Heart right ventricle (tissue), 16 donors: ENCODE measurements at places on chromosomes 7 and 10. TPM values are rescaled to one million over a fixed set of nuclear protein-coding genes. Genes with fewer than 3 reads are reported as not detected.

- DNase-seq = no peak
These were observed 101.7 kb upstream of the SLC26A5 start for GRCh38 chr7:103547451-103548284.

DNA sequence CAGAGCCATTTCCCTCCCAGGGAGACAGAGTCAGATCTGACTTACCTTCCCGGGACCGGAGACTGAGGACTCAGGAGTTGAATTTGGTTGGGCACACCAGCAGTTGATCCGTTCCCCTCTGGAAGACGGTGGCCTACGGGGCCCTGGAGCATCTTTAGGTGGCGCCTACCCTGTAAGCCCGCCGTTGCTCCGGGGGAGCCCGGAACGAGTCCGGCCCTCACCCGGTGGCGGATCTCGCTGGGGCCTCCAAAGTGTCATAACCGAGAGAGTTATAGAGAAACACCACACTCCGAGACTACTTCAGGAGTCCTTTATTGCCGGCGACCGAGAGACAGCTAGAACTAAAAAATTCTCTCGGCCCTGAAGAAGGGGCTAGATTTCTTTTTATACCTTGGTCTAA, 182.8 kb upstream of the MBL2 start:
- no peak for DNase-seq

ADARB2 gene
- polyA plus RNA-seq = 0.29 TPM

NUTM2E gene
- 0.28 TPM for polyA plus RNA-seq

- no peak for DNase-seq
These were observed 227.4 kb upstream of the SP4 start for GRCh38 chr7:21200503-21200902.

GRCh38 chr10:55305285-55305684, 504.3 kb upstream of the PCDH15 start:
- no peak for DNase-seq

DNA sequence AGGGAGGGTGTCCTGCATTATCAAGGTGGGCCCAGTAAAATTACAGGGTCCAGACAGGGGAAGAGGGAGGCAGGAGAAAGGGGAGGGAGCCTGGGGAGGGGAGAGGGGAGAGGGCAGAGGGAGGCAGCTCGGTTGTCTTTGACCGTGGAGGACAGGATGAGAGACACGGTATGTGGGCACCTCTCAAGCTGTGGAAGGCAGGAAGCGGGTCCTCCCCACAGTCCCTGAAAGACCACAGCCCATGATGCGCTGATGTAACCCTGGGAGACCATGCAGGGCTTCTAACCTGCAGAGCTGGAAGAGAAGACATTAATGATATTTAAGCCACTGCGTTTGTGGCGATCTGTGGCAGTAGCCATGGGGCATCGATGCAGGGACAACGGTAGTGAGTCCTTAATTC, 27.2 kb upstream of the MNX1 start:
- DNase-seq = no peak

PODXL gene
- polyA plus RNA-seq = 34.4 TPM

DNA sequence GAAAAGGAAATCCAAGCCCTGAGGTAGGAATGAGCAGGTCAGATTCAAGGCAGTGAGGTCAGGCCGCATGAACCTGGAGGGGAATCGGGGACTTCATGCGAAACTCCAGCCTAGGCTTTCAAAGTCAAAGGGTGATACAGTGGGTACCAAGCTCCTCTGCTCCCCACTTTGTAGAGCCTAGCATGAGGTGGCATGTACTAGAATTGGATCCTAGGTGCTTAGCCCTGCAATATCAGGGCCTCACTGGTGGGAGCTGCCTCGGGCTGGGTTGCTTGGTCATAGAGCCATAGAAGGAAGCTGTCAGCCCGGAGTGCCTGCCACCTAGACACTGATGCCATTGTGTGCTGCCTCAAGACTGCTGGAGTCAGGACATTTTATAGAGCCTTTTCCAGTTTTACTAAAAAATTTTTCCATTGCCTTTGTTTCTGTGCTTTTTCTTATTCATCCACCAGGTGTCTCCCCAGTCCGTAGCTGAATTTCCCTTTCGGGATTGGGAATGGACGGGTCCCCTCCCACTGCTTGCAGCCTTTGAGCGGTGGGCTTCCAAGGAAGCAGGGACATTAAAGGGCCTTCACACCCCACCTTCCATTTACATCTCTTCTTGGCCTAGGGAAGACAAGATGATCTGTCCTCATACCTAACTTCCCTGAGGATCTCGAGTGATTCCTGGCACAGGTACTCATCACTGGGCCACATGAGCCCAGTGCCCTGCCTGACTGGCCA, 5.5 kb upstream of the LZTS2 start:
- no peak for DNase-seq

OPN4 gene
- 0.10 TPM for polyA plus RNA-seq
